ENCODE measurements at places on chromosomes 2 and 18.

DNA sequence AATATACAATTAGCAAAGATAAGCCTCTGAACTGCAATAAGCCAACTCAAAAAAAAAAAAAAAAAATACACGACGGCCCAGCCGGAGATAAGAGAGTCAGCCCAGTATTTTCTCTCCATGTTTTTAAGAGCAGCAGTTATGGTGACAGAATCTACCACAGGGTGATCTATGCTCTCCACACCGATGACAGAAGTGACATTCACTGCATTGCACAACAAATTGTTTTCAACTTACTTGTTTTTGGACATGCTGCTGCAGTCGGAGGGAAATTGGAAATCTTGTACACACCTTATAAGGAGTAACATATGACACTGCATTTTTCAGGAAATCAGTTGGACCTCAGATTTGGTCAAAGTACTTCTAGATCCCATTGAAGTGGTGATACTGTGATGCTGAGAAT, 23.3 kb upstream of the APOB start:
- DNase-seq: no peak

- DNase-seq: no peak
Measured at GRCh38 chr18:55346961-55347740, 240.8 kb downstream of the TCF4 start.

DNA sequence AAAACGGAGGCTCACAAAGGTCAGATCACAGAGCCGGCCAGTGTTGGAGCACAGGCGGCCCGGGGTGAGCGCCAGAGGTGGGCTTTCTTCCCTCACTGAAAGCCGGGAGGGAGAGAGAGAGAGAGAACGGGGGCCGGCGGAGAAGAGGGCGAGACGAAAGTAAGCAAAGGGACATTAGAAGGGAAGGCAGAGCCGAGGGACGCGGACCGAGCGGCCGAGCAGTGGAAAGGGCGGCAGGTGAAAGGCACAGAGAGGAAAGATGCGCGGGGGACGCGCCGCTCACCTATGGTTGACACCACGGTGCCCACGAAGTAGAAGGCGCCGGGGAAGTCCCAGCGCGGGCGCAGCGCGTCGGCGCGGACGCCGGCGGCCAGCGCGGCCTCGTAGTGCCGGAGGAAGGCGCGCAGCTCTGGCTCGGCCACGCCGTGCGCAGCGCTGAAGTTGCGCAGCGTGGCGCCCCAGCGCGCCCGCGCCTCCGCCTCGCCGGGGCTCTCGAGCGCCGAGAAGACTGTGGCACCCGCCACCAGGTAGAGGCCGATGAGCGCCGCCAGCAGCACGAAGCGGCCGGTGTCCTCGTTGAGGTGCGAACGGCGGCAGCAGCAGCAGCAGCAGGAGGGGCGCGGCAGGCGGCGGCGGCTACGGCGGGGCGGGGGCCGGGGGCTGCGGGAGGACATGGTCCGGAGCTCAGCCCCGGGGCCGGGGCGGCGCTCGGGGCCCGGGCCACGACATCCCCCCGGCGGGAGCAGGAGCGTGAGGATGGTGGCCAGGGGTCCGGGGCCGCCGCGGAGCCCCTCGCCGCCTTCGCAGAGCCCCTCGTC, 166.9 kb downstream of the MSH2 start:
- no peak for DNase-seq

DNA sequence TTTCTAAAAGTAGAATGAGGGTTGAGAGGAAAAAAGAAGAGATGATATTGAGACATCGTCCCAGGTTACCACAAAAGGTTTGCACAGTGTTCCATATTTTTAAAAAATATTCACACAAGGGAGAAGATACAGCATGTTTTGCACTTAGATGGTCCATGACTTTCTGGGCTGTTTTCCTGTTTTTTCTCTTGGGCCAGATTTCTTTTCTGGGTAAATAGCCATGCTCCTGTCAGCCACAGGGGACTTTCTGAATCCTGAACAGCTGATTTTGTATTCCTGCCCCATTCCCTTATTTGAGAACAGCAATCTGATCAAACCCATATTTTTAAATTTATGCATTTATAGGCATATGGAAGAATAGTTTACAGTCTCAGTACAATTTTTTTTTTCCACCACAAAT, 185.9 kb upstream of the NRP2 start:
- no peak for DNase-seq

DNA sequence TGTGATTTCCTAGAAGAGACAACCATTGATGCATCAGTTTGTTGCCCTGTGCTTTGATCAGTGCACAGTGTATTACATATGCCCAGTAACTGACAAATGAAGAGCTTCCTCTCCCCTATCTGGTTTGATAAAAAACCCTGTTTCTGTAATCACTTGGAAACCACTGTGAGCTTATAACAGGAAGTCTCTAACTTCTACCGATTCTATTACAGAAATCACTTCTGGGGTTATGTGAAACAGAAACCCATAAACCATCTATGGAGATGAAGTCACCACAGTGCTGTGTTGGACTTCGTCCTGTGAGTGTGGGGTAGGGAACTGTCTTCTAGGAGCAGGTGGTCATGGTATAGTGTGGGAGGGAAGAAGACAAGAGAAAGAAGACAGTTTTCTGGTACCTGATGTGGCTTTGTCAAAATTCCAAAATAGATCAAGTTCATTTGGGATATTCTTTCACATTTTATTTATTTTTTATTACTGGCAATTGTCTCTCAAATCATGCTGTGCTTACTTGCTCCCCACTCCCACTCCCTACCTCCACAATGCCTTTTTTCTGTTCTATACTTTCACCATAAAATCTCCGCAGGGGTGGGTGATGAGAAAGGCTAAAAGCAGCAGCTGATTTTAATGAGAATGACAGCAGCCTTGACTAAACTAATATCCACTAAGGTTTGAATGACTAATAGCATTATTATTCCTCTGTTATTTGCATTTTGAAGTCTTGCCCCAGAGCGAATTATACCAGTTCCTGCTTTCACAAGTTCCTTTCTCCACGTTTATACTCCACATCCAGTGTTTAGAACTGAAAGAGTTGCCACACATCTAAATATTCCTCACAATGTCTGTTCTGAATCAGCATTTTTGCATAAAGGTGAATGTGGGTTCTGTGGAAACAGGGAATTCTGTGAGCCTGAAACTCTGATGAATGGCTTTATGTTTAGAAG, 41.7 kb upstream of the RND3 start:
- no peak for DNase-seq

- no peak for DNase-seq
Measured at GRCh38 chr2:43559391-43560230, 36.2 kb downstream of the THADA start.

GRCh38 chr2:201182650-201183364, at the start of gene CASP10:
CASP10 (plus strand) TSS chr2:201183141; CDS start chr2:201185778, 2,637 bp downstream.
- DNase-seq: peak; percentile 34

DNA sequence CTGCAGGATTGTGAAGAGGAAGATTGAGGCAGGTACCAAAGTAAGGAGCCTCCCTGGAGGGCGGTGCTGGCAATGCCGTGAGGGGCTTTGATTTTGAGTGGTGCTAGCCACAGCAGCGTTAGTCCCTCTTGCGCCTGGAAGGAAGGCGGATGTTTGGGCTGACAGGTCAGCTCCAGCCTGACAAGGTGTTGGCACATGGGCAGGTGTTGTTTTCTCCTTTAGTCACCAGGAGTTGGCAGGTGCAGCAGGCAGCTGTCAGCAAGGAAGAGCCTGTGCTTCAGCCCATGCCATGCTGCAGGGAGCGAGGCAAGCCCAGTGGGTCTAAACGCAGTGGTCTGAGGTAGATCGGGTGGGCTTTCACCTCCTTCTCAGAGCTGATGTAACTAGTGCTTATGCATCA, 8.5 kb downstream of the SEC11C start:
- no peak for DNase-seq

DNA sequence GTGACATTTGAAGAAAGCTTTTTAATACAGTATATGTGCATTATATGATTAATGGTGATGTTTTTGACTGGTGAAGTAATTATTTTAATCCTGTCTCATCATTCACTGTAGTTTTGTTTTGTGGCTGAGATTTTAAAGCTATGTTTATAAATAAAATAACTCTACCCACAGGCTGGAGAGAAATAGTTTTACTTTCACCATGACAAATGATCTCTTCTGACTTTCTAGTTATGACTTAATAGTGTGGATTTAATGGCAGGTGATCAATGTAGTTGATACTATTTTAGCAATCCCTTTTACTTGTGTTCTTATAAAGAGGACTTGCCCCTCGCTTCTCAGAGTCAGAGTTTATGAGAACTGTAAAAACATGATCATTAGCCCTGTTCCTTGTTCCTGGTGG, 289.5 kb upstream of the SIX3 start:
- no peak for DNase-seq

DNA sequence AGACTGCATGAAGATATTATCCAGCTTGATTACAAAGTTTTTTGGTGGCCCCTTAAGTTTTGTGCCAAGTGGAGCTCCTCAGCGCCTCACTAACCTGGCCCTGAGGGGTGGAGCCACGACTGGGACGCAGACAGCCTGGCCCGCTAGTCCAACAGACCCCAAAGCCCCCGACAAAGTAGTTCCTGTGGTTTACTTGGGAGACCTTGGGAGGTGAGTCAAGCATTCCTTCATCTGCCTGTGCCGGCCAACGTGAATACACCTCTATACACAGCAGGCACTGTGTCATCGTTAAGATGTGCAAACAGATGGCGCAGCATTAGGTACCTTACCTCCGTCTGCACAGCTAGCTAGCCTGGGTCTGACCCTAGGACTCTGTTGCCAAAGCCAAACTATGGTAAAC, 55.0 kb upstream of the LAMA1 start:
- DNase-seq: no peak

DNA sequence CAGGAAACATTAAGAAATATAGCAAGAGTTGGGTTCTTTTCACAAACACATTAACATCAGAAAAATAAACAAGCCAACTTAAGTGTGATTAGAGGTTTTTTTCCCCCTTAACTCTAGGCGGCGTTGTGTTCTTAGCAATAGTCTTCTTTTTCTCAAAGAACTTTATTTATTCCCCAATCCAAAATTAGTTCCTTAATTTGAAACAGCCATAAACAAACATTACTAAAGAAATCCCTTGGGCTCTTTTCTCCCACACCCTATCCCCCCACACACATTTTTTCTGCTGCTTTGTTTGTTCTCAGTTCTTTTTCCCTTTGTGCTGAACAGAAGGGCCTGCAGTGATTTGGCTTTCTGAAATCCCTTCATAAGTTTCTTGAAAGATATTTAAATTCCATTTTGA, 13.2 kb upstream of the MYO1B start:
- DNase-seq: no peak

DNA sequence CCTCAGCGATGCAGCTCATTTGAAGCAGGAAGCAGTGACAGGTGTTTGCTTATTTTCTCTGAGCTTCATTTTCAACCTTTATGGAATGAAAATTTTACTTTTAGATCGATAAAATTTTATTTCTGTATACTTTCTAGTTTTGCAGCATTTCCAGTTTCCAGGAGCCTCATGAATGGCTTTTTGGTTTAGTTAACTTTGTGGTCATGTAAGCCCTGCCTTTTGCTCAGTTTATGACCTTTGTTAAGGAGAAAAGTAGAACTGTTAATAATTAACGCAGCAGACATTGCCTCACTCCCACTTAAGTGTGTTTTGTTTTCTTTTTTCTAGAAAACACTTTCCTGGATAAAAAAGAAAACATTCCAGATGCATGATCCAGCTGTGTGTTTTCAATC, 4.4 kb upstream of the FARP2 start:
- DNase-seq: no peak

DNA sequence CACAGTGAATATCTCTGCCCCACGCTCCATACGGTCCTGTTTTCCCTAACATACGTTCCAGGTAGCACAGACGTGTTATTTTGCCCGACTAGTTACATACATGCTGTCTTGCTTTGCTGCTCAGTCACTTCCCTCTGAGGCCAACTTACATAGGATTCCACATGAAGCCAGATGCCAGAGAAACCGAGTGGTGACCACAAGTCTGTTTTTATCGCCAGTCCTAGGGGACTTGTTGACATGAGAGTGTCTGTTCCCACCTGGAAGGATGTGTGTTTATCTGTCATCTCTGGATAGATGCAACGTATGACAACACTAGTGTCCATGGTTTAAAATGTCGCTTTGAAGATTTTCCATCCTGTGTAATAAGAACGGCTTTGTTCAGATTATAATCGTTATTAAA, 32.6 kb downstream of the PMAIP1 start:
- no peak for DNase-seq
